Suppressor macrophage treated with lipopolysaccharide for 1 hour (primary cell): ENCODE measurements at places on chromosomes 3 and 15.

DNA sequence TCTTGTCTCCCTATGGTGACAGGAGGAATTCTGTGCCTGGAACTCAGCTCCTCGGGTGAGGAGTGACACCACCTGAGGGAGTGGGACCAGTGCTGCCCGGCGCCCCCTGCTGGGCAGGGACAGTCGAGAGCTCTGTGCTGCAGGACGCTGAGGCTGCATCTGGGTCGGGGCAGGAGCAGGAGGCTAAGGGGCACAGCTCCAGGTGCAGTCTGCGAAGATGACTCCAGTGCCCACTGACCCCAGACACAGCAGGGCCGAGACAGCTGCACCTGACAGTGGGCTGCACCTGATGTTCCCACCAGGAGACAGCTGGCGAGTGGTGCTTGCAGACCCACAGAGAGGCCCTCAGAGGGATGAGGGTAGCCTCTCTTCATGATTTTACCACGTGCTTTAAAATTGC lies 152.9 kb downstream of the ATP10A start:
- DNase-seq = peak; percentile 54

DNA sequence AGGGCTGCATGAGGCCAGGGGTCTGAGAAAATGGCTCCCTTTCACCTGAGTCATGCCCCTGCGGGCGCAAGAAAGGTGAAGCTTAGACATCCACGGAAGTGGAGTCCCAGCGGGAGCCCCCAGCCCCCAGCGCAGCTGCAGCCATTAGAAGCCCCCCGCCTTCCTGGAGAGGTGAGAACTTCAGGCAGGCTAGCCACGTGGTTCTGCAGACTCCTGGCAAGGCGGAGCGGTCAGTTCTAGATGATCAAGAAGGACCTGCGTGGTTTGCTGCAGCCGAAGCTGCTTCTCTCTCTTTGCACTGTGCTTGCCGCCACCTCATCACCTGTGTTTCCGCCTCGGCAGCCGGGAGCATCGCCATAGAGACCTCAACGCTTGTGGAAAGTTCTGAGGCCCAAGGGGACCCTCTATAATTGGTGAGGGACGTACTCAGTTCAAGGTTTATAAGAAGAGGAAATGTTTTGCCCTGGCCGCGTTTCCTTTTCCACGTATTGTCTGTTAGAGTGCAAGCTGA lies 15.8 kb upstream of the KCNMB3 start:
- no peak for DNase-seq

DNA sequence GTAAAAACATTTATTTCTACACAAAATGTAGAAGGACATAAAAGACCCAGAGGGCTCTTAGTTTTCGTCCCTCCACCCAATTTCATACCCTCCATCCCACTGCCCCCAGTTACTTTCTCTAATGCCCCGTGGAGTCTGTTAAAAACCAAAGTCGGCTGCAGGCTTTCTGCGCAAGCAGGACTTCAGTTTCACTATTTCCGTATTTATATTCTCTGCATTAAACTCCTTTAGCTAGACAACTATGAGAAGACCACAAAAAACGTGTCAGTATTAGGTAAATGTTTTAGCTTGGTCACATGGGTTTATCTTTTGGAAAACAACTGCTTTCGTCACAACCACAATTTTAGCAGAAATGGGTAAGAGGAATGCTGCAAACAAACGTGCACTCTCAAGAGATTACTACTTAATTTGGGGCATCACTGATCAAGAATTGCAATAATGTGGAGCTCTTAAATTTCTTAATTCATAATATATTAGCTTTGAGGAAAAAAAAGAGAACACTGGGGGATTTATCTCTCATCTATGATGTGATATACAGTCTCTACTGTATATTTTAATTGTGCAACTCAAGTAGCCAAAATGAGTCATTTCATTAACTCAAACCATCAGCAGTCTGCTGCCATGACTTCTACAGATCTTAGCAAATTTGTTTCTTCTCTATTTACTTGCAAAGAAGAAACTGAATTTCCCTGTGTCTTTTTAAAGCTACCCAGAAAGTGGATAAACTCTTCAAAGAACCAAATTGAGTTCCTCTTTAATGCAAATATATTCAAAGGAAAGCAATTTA lies 740 bp upstream of the NSMCE3 start:
- no peak for DNase-seq

GRCh38 chr3:124928333-124929202 lies 6.0 kb downstream of the MUC13 start:
- peak; percentile 74 for DNase-seq

DNA sequence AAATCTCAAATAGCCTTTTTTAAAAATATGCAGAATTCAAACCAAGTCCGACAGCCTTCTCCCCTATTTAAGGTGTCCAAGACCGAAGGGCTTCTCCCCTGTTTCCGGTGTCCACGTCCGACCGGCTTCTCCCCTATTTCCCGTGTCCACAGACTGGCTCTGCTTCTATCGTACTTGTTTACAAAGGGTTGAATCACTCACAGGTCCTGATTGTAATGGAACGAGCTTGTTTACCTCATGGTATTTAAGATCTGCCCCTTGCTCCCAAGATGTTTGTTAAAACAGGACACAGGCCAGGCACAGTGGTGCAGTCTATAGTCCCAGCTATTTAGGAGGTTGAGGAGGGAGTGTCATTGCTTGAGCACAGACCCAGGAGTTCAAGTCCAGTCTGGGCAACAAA lies 90.4 kb upstream of the ROBO2 start:
- DNase-seq = no peak

GRCh38 chr15:57651445-57651844 lies 55.1 kb upstream of the POLR2M start:
- no peak for DNase-seq

GRCh38 chr3:42339321-42339720 lies 71.1 kb downstream of the LYZL4 start:
- DNase-seq = no peak

DNA sequence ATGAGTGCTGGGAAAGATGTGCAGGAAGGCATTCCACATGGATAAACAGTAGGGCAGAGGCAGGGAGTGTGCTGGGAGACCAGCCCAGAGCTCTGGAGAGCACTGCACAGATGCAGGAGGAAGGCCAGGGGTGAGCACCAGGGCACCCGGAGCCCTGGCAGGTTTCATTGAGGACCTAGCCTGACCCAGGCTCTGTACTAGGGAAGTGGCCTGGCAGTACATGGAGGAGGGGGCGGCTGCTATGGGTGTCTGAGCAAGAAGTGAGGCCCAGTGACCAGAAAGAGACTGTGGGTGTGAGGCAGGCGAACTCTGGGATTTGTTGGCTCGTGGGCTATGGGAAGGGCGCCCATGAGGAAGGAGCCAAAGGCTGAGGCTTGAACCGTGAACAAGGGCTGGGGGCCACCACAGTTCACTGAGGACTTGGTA lies 139.1 kb downstream of the DNAJB8 start:
- peak; percentile 39 for DNase-seq

- no peak for DNase-seq
These were observed 52.9 kb downstream of the EXOG start for GRCh38 chr3:38549082-38549481.

DNA sequence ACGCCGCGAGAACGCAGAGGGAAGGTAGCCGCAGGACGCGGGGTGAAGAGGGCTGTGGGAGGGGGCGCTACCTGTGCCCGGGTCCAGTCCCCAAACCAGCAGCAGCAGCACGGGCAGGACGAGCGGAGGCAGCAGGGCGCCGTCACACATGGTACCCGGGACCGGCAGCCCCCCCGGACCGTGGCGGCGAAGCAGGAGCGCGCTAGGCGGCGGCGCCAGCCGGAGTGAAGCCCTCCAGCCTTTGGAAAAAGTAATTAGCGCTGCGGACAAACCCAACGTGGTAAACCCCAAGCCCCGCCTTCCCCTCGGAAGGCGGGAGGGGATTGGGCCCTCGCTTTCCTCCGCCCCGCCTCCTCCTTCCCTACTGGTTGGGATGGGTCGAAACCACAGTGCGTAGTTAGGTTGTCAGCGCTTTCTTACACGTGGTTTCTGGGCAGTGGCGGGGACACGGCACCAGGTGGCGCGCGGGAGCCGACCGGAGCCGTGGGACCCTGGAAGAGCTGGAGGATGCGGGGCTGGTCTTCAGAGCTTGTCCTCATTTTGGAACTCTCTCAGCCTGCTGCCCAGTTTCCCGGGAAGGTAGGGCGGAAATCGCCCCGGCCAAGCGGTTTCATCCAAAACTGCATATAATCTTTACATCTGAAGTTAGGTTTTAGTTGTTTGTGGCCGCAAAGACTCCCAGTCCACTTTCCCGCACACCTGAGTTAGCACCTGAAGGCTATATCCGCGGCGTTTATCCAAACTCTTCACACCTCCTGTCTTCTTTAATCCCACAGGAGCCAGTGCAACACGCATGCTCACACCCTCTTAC lies at the start of gene ADAMTS17:
Gene ADAMTS17 (minus strand): TSS at position 226 of the 811 bp plus-strand sequence. CDS start 76 bp downstream, at position 150.
- DNase-seq = peak; percentile 97

DNA sequence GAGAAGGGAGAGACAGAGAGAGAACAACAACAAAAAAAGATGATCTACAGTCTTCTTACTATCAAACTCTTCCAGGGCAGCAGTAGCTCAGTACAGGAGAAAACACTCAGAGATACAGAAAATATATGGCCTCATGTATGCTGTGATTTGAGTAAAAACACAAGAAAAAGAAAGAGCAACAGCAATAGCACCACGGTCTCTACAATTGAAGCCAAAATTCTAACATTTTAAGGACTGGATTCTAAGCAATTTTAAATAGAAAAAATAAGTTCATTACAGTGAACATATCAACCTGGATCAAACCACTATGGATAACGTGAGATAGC lies 43.5 kb upstream of the ALCAM start:
- DNase-seq = no peak

GRCh38 chr3:97187771-97188170 lies 373.4 kb downstream of the EPHA6 start:
- no peak for DNase-seq

DNA sequence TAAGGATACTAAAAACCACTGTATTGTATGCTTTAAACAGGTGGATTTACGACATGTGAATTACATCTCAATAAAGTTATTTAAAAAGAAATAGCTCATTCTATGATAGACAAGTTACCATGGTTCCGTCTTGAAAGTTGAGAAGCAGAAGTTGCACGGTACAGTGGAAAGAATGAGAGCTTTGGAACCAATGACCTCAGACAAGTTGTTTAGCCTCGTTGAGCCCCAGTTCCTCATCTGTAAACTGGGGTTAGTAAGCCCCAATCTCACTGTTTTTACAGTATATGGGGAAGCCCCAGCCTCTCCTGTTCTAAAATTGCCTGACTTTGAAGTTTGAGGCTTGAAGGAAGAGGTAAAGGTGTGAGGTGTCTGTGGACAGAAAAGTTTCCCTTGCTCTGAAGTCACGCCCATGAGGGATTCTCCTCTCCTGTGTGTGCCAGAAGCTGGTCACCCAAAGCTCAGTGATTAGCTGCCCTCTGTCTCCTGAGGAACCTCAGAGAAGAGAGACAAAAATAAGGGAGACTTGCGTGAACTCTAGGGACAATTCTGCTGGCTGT lies 10.0 kb downstream of the CRYGS start:
- peak; percentile 87 for DNase-seq

DNA sequence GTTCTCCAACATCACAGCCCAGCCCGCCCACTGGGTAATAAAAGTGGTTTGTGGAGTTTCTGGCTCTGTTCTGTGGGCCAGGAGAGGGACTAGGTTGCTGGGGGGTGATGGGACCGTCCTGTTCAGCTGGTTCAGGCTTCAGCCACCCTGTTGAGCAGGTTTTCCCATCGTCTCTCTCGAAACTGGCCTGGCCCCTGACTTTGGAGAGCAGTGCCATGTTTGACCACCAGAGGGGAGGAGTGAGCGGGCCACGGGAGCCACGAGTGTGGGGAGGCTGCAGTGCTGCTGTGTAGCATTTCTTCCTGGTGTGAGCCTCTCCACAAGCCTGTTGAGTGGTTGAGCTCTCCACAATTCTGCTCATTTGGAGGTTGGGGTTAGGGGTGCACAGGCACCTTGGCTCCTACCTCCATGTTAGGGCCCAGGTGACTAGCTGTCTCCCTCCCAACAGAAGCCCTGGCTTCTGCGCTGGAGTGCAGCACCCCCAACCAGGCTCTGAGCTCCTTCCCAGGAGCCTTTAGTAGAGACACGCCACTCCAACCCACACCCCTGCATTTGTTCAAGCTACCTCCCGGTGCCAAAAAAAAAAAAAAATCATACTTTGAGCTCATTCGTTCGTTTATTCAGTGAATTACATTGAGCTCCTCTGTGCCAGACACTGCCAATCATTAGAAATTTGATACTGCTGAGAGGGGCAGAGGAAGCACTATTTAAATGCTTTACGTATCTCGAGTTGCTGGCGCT lies 13.9 kb downstream of the SPINT1 start:
- DNase-seq = peak; percentile 82

GRCh38 chr3:123503203-123503602 lies 54.3 kb upstream of the ADCY5 start:
- no peak for DNase-seq

DNA sequence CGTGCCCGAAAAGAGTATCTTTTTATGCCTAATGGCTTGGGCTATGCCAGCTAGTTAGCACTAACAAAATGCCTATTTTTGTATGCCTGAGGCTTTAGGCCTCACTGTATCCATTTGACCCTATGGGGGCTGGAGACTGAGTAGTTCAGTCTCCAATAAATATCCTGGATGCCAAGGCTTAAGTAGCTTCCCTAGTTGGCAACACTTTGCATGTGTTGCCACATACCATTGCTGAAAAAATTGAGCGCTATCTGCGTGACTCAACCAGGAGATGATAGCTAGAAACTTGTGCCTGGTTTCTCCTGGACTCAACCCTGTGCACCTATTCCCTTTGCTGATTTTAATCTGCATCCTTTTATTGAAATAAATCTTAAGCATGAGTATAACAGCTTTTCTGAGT lies 58.4 kb upstream of the ATP2C1 start:
- DNase-seq = no peak

DNA sequence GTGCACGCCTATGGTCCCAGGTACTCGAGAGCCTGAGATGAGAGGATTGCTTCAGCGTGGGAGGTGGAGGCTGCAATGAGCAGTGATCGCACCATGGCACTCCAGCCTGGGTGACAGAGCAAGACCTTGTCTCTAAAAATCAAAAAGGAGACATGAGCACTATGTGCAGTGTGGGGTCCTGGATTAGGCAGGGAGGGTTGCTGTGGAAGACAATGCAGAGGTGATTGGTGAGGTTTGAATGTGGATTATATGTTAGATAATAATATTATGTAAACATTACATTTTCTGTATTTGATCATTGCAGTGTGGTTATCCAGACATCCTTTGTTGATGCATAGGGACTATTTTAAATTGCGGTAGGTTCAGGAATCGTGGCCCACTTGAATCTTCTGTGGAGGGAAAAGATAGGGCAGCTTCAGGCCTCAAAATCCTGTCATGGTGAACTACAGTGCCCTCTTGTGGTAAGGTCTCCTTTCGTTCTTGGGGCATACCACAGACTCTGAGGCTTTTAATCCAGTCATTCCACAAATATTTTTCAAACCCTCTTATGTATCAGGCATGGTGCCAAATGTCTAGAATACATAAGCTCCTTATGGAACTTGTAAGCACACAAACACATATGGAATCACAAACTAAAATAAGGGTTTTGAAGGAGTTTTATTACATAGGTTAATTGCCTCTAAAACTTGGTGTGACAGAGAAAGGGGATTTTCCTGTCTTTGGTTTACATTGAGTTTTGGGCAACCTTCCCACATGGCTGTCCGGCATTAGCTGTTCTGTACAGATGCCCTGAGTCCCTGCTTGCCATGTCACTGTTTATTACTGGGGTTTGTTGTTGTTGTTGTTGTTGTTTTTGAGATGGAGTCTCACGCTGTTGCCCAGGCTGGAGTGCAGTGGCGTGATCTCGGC lies 37.7 kb downstream of the GPD1L start:
- DNase-seq = peak; percentile 84
